ENCODE measurements at places on chromosomes 6 and 20.

- DNase-seq: no peak
Measured at GRCh38 chr20:4973330-4974097, 27.8 kb downstream of the SLC23A2 start.

DNA sequence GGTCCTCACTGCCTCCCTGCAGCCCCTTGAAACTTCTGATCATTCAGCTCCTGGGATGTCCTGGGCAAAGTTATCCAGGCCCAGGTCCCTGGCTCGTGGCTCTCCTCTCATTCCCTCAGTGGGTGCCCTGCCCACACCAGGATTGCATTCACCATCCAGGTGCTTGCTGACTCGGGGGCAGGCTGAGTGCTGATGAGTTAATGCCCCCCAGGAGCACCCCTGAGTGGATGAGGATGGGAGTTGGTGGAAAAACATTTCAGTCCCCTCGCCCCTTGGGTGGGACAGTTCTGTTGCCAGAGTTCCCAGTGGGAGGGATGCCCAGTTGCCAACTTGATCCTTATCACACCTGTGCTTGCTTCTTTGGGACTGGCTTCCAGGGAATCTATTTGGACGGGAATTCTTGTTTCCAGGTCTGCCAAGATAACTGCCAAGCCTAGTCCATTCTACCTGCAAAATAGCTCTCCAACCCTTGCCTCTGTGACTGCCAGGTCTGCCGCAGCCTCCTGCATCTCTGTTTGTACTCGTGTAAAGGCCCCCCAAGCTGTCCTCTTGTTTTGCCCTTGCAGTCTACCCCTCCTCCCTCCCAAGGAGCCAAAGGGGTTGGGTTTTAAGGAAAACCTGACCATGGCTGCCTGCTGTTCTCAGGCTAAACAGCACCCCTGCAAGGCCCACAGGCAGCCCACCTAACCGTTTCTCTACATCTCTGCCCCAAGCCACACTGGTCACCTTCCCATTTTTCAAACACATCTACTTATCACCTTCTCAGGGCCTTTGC, 11.6 kb upstream of the RSPO4 start:
- no peak for DNase-seq

GRCh38 chr6:138250513-138251247, 32.4 kb upstream of the PBOV1 start:
- no peak for DNase-seq

DNA sequence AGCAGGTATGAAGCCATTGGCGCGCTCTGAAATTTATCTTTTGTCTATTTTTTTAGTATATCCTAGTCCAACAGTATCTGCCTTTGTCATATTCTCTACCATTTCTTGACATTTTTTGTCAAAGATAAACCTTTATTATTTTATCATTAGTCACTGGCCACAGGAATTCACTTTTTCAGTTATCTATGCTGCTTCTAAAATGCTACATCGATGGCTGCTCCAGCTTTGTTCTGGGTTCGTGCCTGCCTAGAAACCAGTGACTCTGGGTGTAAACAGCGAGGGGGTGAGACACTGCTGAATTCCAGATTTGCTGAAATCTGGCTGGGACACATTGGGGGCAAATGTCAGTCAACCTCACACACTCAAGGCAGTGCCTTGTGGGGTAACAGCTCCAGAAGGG, 193.4 kb downstream of the CDC5L start:
- no peak for DNase-seq

DNA sequence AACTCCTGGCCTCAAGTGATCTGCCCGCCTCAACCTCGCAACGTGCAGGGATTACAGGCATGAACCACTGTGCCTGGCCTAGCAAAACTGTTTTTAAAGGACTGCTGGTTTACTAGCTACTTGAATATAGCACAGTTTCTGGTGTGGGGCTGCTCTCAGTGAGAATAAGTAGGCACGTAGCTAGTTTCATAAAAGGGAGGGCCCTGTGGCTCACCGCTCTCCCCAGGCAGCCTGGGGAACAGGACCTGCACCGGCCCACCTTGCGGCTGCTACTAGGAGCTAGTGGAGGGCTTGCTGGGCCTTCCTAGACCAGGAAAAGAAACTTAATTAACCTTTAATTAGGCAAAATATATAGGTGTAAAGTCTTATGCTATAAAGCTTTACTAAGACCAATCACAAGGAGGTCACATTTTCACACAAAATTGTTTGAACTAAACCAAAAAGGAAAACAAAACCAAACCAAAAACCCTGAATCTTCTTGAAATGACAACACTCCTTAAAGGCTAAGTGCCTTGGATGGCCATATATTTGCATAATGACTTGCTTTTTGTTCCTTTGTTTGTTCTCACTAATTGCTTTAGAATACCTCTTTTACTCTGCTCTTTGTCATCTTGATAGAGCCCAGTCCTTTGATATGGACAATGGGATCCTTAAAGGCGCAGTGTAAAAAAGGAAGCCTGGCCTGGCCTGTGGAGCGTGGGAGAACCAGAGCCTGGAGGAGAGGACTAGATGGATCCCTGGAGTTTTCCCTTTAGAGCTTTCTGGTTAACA, 69.5 kb upstream of the SAMD5 start:
- DNase-seq: no peak

DNA sequence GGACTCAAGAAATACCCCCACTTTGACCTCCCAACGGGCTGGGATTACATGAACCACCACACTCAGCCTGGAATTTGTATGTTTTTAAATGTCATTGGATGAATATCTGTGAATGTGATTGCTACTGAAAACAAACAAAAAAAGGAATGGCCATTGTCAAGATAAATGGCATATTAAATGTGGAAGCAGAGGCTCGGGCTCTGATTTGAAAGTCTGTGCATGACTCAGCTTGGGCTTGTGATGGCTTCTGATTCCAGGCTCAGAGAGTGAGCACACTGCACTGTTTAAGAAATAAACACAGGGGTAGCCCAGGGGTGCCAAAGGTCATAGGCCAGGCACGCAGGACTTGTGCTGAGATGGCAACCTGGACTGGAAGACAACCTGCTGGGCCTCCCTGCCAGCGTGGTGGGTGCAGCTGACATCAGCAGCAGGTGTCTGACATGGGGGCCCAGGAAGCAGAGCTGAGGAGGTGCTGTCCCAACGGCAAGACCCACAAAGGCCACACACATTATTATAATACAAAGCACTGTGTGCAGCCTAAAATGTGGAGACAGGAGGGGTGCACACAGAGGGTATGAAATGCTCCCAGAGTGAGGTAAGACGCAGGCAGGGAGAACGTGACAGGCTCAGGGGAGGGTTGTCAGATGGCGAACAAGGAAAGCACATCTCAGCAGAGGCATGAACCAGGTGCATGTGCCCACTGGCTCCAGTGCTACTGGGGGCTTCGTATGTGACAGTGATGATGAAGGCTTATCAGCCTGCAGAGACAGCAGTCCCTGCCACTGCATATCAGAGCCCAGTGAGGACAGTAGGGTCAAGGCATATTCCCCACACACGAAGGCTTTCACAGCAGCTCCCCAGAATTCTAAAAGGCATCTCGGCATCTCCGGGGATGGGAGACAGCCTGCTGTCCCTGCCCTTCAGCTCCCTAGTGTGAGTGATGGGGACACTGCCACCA, 169.4 kb downstream of the SYNDIG1 start:
- no peak for DNase-seq

DNA sequence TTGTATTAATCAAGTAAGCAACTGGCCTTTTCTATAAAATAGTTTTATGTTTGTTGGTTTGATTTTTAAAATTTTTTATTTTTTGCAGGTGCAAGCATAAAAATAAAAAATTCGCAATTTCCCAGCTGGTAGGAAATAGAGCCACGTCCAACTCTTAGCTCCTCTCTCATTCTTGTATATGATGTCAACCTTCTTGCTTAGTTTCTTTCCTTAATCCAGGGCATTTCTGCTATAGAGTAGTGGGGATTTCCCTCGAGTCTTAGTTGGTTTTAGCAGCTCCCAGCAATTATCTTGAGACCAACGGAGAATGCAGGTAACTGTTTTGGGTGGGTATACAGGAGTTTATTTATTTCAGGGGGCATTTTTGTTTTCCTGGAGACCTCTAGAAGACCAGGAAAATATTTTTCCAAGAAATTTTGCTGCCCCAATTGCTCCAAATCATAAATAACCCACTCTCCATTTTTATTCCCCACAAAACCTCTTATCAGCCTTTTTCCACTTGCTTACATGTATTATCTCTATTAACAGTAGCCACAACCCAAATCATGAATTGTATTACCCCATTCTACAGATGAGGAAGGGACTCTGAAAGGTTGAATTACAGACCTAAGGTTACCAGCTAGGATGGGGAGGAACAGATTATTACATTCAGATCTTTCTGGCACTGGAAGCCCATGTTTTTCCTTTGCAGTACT, 18.4 kb downstream of the PHACTR2 start:
- DNase-seq: no peak

DNA sequence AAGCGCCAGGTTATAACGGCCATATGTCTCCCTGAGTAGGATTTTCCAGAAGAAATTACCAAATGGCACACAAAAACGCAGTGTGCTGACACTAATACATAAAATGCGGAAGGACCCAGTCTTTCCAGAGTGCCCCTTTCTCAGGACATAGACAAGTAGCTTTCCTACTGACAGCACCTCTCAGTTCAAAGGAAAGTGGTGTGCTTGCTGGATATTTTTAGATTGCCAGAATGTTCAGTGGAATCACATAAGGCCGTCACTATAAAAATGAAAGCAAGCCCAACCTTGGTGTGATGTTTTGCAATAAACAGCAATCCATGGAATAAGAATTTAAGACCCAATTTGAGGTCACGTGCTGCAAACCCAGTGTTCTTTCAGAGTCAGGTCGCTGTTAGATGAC, 135.5 kb upstream of the AGPAT4 start:
- DNase-seq: no peak

DNA sequence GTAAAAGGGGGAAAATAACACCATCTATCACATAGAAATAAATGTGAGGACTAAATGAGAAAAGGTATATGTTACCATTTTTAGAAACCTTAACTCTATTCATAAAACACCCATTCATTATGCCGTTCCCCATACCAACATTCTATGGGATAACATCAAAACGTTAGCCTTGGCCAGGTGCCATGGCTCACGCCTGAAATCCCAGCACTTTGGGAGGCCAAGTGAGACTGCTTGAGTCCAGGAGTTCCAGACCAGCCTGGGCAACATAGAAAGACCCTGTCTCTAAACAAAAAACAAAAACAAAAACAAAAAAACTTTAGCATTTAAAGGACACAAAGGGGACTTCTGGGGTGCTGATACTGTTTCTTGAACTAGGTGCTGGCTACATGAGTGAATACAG, 1.3 kb downstream of the PIGU start:
- peak; percentile 35 for DNase-seq

DNA sequence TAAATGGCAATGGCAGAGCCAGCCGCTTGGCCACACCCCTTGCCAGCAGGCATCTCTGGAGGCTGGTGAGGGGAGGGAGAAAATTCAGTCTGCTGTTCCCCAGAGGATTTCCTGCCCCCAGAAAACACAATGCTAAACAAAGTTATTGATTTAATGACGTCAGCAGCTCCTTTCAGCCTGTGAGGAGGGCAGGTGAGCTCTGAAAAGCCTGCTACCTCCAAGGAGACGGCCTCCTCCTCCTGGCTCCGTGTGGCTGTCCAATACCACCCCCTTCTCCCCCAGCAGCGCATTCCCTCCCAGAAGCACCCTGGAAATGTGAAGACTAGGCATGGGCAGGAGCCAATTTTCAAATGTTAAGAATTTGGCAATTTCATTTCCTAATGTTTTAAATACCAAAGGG, 393.1 kb downstream of the ZFAND3 start:
- no peak for DNase-seq

- DNase-seq: no peak
Measured at GRCh38 chr6:126341126-126341525, 1.2 kb downstream of the CENPW start.

GRCh38 chr20:41623625-41624375, 5.6 kb upstream of the CHD6 start:
- DNase-seq: no peak

- DNase-seq: no peak
Measured at GRCh38 chr6:134805168-134805567, 144.7 kb downstream of the ALDH8A1 start.

DNA sequence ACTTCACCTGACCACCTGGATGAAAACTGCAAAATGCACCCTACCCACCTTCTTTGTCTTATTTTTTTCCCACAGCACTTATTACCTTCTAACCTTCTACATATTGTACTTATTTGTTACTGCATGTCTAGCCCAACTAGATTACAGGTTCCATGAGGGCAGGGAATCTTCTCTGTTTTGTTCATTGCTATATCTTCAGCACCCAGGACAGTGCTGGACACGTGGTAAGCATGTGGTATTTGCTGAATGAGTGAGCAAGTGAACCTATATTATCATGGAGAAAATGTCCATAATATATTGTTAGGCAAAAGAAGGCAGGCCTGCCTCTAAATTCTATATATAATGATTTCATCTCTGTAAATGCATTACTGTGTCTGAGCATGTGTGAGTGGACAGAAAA, 107.0 kb downstream of the TRERF1 start:
- DNase-seq: peak; percentile 8

GRCh38 chr6:118558464-118559217, 10.5 kb downstream of the PLN start:
- no peak for DNase-seq

DNA sequence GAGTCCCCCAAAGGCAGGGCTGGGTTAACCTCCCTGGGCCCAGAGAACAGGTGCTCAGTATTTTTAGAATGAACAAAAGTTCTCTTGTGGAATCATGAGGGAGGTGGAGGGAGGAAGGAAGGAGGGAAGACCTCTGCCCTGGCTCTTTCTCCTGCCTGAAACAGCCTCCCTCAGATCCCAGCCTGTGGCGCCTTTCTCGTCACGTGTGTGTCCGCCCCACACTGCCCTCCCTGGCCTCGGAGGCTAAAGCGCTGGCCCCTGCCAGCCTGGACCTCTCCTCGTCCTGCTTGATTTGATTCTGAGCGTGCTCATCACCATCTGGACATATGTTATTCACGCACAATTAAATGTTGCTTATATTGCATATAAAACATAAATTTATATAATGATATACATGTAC, 40.9 kb downstream of the PHACTR3 start:
- no peak for DNase-seq

GRCh38 chr6:105161421-105161820, 18.4 kb downstream of the POPDC3 start:
- no peak for DNase-seq
